ENCODE measurements at places on chromosomes 4 and X. TPM values are rescaled to one million over a fixed set of nuclear protein-coding genes. Genes with fewer than 3 reads are reported as not detected.

Gene TEX13B
- not detected for total RNA-seq

Gene CENPVL2
- not detected for total RNA-seq

Gene BEX5
- total RNA-seq = not detected

- DNase-seq = no peak
Observed at GRCh38 chr4:84939113-84939512, 27.4 kb downstream of the WDFY3 start.

GRCh38 chr4:31130930-31131329, 410.8 kb downstream of the PCDH7 start:
- DNase-seq = no peak

- DNase-seq = no peak
Observed at GRCh38 chr4:78653655-78654054, 102.1 kb downstream of the ANXA3 start.
